Occipital lobe (tissue), 3 donors: ENCODE measurements at places on chromosomes 16 and 17. TPM values are rescaled to one million over a fixed set of nuclear protein-coding genes. Genes with fewer than 3 reads are reported as not detected.

Gene PLA2G10
- total RNA-seq, result not detected

- DNase-seq, result no peak
These were observed 6.0 kb downstream of the VAT1 start for GRCh38 chr17:43016216-43016615.

GRCh38 chr16:69804297-69804696 is 42.2 kb downstream of the WWP2 start:
- DNase-seq, result no peak

DNA sequence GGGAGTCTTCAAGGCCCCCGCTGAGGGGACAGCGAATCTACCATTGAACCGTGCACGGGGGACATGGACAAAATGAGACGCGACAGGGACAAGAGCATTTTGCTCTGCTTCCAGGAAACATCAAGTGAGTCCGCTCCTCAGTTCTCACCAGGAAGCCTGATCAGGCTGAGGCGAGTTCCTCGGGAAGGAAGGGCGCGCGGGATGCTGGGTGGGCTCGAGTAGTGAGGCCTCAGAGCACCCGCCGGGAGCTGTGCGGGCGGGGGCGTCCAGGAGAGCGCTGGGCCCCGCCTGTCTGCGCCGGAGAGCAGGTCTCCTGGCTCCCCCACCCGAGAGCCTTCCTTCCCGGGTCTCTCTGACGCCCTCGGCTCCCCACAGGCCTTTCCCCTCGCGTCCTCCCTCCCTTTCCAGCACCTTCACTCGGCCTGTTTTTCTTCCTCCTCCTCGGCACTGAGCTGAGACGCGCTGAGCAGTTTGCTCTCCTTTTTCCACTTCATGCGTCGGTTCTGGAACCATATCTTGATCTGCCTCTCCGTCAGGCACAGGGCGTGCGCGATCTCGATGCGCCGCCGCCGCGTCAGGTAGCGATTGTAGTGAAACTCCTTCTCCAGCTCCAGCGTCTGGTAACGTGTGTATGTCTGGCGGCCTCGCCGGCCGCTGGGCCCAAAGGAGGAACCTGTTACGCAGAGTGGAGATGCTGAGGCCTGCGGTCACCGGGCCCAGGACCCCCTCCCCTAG is 2.6 kb upstream of the HOXB5 start:
- no peak for DNase-seq
